ENCODE measurements at places on chromosomes 3 and 15. TPM values are rescaled to one million over a fixed set of nuclear protein-coding genes. Genes with fewer than 3 reads are reported as not detected.
A peak's percentile ranks its signal among the peaks of the same experiment; 100 is the strongest.

DNA sequence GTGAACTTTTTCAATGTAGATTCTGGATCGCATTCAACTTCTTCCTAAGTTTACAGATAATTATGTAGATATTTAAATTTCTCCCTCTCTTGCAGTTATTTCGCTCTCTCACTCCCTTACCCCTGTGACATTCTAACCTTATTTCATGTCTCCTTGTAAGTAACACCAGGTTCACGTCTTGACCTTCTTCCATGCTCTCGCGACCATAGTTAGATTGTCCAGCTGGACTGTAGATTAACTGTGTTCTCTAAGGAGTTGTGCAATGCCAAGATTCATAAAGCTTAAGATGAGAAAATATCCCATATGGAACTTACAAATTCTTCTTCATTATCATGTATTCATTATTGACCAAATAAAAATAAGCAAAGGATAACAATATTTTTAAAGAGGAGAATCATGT is 430.5 kb downstream of the GABRG3 start:
- no peak for DNase-seq

DNA sequence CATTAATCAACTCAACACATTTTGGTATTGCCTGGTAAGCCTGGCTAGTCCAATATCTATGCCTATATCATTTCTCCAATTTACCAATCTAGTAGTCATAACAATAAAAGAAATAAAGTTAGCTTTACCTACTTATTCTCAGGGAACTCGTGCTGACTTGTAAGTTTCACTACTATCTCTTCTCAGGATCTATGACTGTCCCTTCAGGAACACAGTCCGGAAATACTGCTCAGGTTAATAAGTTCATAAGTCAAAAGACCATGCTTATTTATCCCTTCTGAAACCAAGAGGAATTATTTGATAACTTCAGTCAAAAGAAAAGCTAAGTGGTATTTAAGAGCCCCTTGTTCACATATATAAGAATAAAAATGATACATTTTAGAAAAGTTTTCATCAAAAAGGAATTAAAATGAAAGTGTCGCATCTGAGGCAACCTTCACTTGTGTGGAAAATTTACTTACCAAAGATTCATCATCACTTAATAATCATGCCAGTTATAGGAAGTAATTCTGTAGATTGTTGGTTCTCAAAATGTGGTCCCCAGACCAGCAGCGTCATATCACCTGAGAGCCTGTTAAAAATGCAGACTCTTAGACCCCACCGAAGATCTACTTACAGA is 15.5 kb upstream of the THRB start:
- no peak for DNase-seq

DNA sequence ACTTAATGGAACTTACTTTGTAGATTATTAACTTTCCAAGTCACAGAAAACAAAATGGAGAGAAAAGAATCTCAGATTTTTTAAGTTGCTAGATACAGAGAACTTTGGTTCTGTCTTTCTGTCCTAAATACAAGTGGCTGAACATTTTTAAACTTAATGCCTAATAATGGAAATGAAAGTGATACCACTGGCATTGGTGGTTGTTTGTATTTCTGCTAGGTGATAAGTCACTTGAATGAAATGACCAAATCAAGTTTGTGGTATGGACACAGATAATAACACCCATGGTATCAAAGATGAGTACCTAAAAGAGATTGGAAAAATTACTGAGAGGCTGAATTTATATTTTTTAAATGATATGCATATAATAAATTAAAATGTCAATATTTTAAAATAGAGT is 502.1 kb downstream of the CNTN6 start:
- no peak for DNase-seq

- DNase-seq: peak; percentile 89
Observed at GRCh38 chr15:58066042-58066867, 744 bp upstream of the ALDH1A2 start.

DNA sequence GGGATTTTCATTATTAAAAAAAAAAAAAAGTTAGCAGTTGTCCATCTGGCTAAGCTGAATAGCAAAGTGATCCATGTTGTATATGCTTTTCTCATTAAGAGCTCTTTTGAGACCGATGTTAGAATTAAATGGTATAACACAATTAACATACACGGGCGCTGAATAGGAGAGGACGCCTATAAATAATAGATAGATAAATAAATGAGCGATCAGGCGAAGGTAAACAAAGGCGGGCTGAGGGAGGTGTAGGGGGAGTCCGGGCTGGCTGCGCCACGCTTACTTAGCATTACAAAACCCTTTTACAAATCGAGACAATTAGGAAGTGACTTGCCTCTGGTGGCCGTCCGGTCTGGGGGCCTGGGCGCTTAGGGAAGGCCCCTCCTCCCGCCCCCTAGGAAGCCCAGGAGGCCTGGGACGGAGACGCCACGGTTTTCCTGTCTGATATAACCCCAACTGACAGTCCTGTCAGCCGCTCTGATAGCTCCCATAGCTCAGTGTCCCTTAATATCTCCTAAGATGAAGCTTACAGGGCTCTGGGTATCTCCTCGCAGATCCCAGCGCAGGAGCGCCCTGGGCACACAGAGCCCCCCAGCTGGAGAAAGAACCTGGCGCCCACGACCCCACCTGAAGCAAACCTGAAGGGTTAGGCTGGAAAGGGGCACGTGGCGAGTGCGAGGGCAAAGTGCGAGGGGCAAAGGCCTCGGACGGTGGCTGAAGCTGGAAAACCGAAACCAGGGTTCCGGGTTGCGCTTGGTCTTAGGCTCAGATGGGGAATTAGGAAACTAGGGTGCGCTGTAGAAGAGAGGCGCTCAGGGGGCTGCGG is 3.6 kb downstream of the SOX14 start:
- DNase-seq: peak; percentile 40

DNA sequence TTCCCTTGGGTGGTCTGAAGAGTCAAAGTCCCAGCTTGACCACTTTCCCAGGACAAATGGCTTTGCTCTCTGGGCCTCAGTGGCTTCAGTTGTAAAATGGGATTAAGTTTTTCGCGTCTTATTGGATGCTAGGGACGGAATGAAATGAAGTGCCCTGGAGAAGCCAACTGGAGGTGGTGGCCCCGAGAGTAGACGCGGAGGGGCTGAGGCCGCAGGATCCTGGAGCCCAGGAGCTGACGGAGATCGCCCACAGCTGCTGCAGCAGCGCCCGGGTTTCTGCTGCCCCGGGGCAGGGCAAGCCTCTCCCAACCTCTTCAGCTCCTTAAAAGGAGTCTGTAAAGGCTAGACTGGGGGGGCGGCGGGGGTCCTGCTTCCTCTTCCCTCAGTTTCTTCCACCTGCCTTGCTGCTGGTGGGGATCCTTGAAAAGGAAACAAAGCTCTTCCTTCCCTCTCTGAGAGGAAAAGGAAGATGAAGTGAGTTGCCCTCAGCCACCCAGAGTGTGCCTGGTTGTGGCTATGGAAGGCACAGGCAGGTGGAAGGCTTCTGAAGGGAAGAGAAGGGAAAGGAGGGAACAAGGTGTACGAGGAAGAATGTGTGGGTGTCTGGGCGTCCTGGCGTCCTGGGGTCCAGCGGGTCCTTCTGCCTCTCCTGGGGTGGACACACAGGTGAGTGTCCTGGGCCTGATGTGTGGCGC is 967 bp upstream of the BNC1 start:
- DNase-seq: no peak

- DNase-seq: no peak
Observed at GRCh38 chr15:55289011-55289745, 435 bp downstream of the RAB27A start.

- no peak for DNase-seq
Observed at GRCh38 chr15:101175401-101175800, 76.4 kb downstream of the CHSY1 start.

DNA sequence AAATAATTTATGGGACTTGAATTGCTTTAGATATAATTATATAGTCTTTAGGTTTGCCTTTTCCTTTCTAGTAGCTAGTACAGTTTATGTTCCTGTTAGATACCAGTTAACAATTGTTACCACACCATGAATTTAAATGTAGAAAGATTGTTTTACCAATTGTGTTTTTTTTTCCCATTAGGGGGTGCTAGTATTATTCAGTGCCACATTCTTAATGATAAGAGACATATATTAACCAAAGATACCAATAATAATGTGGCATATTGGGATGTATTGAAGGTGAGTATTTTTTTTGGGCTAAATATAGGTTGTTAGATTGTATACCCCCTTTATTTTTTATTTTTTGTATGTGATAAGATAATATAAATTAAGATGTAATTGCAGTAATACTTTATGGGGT is 27.7 kb downstream of the WDR48 start:
- no peak for DNase-seq

GRCh38 chr3:193841581-193841980 is 248.6 kb downstream of the OPA1 start:
- DNase-seq: no peak

DNA sequence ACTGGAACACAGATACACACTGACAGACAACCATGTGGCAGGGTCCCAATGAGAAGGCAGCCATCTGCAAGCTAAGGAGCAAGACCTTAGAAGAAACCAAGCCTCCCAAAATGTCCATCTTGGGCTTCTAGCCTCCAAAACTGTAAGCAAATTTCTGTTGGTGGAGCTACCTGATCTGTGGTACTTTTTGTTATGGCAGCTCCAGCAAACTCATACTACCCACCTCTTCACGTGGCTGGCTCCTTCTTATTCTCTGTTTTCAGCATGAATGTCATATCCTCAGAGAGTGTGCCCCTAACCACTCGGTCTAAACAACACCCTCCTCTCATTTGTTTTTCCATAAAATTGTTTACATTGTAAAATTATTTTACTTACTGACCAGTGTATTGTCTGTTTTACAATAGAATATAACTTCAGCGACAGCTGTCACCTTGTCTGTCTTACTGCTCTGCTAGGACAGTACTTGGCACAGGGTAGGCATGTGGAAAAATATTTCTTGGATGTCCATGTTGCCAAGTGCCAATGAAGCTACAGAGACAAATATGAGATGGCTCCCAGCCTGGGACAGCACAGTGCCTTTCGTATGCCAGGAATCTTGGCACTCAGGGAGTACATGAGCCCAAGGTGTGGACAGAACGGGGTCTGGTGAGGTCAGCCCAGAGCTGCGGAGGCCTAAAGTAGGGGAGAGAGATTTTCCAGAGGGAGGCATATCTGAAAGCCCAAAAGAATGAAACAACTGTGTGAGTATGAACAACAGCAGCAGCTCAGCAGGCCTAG is 17.4 kb upstream of the SLC25A36 start:
- no peak for DNase-seq

- DNase-seq: peak; percentile 53
Observed at GRCh38 chr15:76904461-76905012, 603 bp downstream of the SCAPER start.

GRCh38 chr3:111694471-111694870 is 99.3 kb upstream of the ZBED2 start:
- no peak for DNase-seq

GRCh38 chr3:111932946-111933345 is 45.9 kb upstream of the ABHD10 start:
- DNase-seq: no peak

- no peak for DNase-seq
Observed at GRCh38 chr15:43531018-43531670, 13.7 kb downstream of the MAP1A start.

GRCh38 chr15:56582785-56583184 is 117.8 kb upstream of the MNS1 start:
- no peak for DNase-seq

DNA sequence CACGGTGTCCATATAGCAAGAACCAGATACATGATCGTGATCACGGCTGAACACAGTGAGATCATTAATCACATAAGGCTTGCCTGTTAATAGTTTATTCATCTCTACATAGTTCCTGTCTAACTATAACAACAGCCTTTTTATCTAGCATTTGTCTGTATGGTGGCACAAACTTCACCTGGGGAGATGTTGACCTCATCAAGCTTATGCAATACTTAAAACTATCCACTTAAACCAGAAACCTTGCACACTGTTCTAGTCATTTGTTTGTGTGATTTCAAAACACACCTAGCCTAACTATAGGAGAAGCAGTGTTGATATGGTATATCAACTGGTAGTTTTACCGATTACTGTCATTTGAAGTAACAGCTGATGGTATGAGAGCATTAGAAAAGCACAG is 124.8 kb downstream of the VPS13C start:
- no peak for DNase-seq

DNA sequence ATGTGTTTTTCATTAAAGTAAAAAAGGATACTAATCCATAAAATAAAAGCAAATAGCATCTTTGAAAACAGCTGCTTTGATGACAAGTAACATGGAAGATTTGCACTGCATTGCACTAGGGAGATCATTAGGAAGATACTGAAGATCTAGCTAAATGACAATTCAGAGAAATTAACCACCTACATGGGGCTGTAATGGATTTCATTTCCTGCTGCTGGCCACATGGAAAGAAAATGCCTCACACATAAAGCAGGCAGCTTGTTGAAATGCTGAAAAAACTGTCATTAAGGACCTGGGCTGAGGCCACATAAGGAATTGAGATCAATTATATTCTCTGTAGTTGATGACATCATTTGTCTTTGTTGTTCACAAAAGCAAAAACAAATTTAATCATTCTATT is 94.1 kb downstream of the PYDC2 start:
- no peak for DNase-seq

DNA sequence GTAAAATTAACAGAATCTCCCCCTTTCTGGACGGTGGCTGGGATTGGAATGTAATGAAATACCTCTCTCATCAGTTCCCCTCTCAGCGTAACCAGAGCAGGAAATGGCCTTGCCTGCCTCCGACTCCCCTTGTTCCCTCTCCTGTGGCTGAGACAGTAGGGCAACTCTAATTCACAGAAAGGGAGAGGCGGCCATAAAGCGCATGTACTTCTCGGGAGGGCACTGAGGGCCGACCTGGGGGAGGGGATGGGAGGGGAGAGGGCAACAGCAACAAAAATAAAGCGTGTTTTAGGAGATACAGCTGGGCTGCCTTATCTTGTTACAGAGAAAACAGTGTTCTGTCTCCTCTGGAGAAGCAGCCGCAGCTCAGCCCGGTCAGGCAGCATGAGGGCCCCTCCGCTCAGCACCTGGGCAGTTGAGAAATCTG is 783.3 kb upstream of the ARRDC4 start:
- DNase-seq: no peak

DNA sequence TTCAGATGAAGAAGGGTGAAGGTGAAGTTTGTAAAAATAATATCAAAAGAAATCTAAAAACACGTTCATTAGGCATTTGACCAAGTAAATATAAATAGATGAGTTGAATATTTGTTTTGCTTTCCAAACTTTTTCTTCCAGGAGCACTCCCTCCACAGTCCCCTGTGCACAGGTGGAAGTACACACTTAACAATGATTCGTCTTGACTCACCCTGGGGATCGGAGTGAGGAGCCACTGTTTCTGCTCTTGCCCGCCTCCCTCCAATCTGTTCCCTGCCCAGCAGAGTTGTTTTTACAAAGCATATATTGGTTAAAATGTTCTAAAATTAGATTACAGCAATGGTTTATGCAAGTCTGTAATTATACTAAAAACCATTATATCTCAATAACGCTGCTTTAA is 175.1 kb downstream of the PTPRG start:
- no peak for DNase-seq

Gene UBA3
- 62.0 TPM for polyA plus RNA-seq

Gene FAN1
- 5.7 TPM for polyA plus RNA-seq

Gene OPA1
- 11.4 TPM for polyA plus RNA-seq

Gene CYFIP1
- polyA plus RNA-seq: 53.6 TPM

Gene SLC22A14
- polyA plus RNA-seq: 0.16 TPM

Gene BLOC1S6
- 14.1 TPM for polyA plus RNA-seq

Gene ATP11B
- 11.1 TPM for polyA plus RNA-seq

Gene EPHB1
- polyA plus RNA-seq: 0.84 TPM

Gene ZNF501
- polyA plus RNA-seq: 1.1 TPM

Gene ATRIP
- 5.6 TPM for polyA plus RNA-seq

Gene ZPLD1
- polyA plus RNA-seq: not detected

Gene CPNE4
- not detected for polyA plus RNA-seq

Data from SK-N-SH (cell line).